HT1080 (cell line): ENCODE measurements at places on chromosomes 2 and 18. TPM values are rescaled to one million over a fixed set of nuclear protein-coding genes. Genes with fewer than 3 reads are reported as not detected.

SP140 gene
- 6.9 and 9.3 TPM in 2 replicates for total RNA-seq

IL1F10 gene
- total RNA-seq: not detected in 2 replicates

ANKRD39 gene
- total RNA-seq: 9.3 and 9.5 TPM in 2 replicates

NMUR1 gene
- not detected in 2 replicates for total RNA-seq

MAPK4 gene
- not detected in 2 replicates for total RNA-seq

NT5C1B gene
- total RNA-seq: not detected in 2 replicates

LRATD1 gene
- 8.2 and 11.1 TPM in 2 replicates for total RNA-seq
